Kidney tubule cell (primary cell): ENCODE measurements at places on chromosomes 13 and 19.

- no peak for DNase-seq
These were observed 47.5 kb downstream of the NFIC start for GRCh38 chr19:3413796-3414327.

- peak; percentile 56 for DNase-seq
These were observed 595 bp downstream of the ZNF440 start for GRCh38 chr19:11814700-11815035.

DNA sequence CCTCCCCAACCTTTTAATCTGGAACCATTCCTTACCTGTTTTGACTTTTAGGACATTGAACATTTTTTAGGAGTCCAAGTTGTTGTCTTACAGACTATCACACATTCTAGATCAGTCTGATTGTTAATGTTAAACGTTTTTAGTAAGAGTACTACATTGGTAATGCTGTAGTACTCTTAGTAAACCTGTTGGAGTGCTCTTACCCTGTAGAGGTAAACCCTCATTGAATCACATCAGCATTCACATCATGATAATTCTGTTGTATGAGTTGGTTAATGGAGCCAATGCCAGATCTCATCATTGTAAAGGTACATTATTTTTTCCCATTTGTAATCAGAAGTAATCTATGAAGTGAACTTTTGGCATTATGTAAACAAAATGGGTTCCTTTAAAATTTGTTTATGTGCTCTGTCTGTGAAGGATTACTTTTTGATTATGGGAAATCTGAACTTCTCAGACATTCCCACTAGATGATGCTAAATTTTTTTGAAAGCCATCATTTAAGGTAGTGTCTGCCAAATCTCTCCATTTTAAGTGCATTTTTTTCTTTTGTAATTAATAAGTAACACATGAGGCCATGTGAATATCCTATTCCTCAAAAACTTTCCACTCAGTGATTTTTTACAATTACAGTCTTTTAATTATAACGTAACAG lies 55.2 kb downstream of the VWA8 start:
- DNase-seq = peak; percentile 66

DNA sequence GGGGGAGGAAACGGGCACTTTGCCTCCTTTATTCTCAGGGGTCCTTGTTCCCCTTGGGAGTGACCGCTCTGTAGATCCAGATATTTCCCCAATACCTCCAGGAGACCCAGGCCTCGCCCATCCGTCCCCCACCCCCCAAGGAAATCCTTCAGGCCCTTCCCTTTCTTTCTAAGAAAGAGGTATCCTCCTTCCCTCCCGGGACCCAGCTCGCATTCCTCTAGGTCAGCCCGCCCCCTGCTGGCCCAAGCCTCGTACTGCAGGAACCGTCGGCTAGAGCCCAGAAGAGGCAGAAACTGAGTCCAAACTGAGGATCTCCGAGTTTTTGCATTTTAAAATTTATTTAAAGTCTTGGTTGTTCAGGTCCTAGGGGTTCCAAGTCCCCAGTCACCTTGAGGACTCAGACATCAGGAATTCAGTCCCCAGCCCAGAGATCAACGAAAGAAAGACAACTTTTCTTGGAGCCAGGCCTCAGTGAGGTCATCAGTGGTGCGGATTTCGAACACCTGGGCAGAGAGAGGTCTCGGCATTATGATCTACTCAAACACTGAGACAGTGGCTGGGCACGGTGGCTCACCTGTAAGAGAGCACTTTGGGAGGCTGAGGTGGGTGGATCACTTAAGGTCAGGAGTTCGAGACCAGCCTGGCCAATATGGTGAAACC lies 7.5 kb upstream of the LRFN1 start:
- DNase-seq = peak; percentile 68

GRCh38 chr19:29694669-29695627 lies 20.1 kb downstream of the C19orf12 start:
- peak; percentile 65 for DNase-seq

GRCh38 chr19:10368101-10368803 lies 12.1 kb downstream of the TYK2 start:
- no peak for DNase-seq

- no peak for DNase-seq
These were observed 1.3 kb downstream of the CDX2 start for GRCh38 chr13:27967736-27968315.

GRCh38 chr13:112679932-112680677 lies 9.7 kb upstream of the ATP11A start:
- no peak for DNase-seq

GRCh38 chr19:40419066-40419612 lies 6.0 kb upstream of the PRX start:
- no peak for DNase-seq

DNA sequence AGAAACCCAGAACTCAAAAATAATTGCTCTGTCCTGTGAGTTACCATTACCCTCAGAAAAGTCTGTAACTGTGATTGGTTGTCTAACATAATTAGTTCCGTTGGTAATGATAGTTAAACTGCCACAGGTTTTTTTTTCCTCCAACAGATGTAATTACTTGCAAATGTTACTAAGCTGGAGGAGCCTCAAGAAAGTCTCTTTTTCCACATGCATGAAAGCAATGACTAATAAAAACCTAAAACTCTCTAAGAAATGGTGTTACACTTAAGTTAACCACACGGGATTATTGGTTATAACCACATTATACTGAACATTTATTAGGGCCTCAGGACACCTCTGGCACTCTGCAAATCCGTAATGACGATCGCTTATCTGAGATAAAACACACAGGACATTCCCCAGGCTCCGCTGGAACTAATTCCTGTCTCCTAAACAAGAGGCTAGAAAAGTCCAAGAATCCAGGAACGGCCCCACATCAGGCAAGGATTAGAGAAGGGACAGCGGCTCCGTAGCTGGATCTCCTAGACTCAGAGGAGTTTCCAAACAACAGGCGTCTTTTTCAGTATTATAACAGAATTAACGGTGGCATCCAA lies 753 bp downstream of the ZNF235 start:
- DNase-seq = peak; percentile 33

- DNase-seq = peak; percentile 35
These were observed 699 bp downstream of the MEGF8 start for GRCh38 chr19:42325896-42326771.

- DNase-seq = peak; percentile 89
These were observed 38.4 kb downstream of the ACTN4 start for GRCh38 chr19:38685666-38686529.
